ENCODE measurements at places on chromosomes 6 and 20.

DNA sequence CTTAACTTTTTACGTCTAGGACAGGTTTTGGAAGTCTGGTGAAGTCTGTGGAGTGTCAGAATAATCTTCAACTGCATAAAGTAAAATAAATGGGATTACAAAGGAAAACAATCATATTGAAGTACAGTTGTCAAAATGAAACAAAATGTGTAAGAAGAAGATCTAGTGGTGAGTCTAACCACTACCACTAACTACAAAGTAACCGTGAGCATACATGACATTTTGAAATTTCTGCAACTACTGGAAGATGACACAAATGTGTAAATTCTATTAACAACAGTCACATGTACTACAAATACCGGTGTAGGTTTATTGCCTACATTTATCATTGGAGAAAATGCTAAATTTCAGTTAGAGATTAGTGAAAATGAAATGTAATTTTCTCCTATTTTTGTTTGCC is 29.7 kb downstream of the VPS52 start:
- DNase-seq, result no peak

GRCh38 chr6:110353457-110354001 is 4.6 kb downstream of the METTL24 start:
- no peak for DNase-seq

GRCh38 chr6:115773741-115774140 is 286.9 kb downstream of the FRK start:
- no peak for DNase-seq

DNA sequence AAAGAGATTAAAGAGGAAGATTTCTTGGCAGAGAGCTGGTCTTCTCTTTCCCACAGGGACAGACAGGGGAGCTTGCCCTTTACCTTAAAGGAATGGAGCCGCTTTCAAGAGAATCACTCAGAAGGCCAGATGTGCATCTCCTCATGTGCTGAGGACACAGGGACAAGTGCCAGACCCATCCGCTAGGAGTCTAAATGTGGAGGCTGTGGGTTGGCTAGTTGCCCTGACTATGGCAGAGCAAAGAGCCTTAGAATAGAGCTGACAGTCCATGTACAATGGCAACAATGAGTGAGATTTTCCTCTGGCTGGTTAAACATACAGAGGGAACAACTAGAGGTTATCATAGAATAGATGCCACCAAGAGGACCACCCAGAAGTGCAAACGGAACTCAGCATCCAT is 7.3 kb upstream of the DOK5 start:
- no peak for DNase-seq

DNA sequence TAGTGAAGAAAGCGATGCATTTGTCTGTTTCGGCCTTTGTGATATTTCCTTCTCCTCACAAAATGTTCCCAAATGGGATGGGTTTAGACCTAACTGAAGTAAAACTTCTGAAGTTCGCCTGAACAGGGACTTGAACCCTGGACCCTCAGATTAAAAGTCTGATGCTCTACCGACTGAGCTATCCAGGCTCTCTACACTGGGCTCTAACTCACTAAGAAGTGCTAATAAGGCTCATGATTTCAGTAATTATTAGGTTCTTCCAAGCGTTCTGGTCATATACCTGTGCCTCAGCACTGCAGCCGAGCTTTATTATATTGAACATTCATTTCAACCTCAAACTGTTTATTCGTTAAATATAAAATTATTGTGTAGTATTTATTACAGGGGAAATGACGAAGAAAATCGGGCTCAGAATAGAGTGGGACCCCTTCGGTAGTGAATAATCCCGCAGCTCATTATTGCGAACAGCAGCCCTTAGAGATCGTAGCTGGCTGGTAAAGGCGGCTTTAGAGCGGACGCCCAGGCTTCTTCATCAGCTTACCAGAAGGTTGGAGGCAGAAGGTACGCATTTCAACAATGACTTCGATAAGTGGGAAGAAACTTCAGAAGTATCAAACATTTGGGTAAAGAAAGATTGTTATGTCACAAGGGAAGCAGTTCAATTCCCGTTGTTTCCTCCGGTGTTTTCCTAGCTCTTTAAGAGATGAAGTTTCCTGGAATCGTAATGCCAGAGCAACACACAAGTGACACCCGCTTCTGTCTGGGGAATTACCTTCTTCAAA is 119.0 kb upstream of the ZNF184 start:
- peak; percentile 36 for DNase-seq

- DNase-seq, result no peak
Measured at GRCh38 chr6:18342223-18342622, 44.9 kb upstream of the RNF144B start.

All from pons (tissue), 1 donor.